NCI-H446 treated with DMSO at 0.1 percent for 48 hours (cell line): ENCODE measurements at places on chromosomes 4 and X.

- DNase-seq: no peak
Measured at GRCh38 chr4:236028-236427, 69.2 kb downstream of the ZNF732 start.

- no peak for DNase-seq
Measured at GRCh38 chr4:37245391-37245954, 930 bp downstream of the NWD2 start.

- DNase-seq: no peak
Measured at GRCh38 chr4:147820975-147821374, 89.1 kb downstream of the ARHGAP10 start.

DNA sequence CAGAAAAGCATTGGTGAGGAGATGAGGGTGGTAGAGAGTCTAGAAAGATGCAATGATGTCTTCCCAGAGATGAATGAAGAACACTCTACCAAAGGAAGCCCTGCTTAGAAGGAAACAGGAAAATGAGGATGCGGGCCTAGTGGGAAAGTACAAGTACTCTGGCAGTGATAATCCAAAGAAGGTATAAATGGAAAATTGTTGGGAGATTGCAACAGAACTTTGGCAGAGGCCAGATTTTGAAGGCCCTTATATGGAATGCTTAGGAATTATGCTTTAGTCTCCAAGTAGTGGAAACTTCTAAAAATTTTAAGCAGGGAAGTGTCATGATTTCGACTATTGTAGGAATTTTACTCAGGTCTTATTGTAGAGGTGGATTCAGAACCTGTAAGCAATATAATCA, 11.0 kb downstream of the ARSJ start:
- DNase-seq: no peak

- DNase-seq: no peak
Measured at GRCh38 chr4:122674371-122674770, 53.5 kb upstream of the IL21 start.

- no peak for DNase-seq
Measured at GRCh38 chr4:78625073-78625472, 73.5 kb downstream of the ANXA3 start.

GRCh38 chr4:68271851-68272357, 26.4 kb upstream of the TMPRSS11B start:
- peak; percentile 4 for DNase-seq

- no peak for DNase-seq
Measured at GRCh38 chr4:152289941-152290340, 246.0 kb downstream of the FBXW7 start.

- peak; percentile 10 for DNase-seq
Measured at GRCh38 chrX:54358424-54359211, 772 bp upstream of the WNK3 start.

GRCh38 chr4:109826719-109827118, 1.1 kb upstream of the RRH start:
- peak; percentile 4 for DNase-seq

- no peak for DNase-seq
Measured at GRCh38 chr4:165630671-165631070, 242.4 kb upstream of the TLL1 start.

DNA sequence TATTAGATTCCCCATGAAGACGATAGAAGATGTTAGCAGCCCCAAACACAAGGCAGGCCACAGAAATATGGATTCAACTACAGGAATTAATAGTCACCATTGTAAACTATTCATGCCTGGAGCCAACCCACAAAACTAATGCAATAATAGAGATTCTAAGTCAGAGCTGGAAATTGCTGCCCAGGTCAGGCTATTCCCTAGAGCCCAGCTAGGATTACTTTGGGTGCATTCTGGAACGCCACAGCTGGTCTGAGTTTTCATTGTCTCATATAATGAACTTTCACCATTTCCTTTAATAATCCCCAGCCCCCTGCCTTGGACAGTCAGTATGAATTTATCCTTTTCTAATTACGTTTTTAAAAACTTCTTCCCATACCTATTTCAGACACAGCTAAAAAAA, 252.6 kb downstream of the PAPSS1 start:
- DNase-seq: no peak

GRCh38 chr4:81652069-81652478, 180.4 kb upstream of the RASGEF1B start:
- DNase-seq: no peak

DNA sequence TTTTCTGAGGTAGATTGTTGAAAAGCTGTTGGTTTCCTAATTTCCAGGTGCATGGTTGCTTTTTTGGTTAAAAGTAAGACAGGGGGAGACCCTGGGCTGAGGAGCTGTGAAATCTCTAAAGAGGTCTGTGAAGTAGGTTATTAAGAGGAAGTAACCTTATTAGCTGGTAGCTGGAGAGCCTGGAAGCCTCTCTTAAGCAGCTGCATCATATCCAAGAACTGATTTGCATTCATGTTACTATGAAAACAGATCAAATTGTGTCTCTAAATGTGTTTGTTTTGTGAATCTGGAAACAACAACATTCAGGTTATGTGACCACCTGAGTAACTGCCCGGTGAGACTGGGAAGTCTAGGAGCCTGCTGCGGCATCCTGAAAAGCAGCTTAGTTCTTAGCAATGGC, 54.1 kb downstream of the ARHGAP10 start:
- DNase-seq: no peak
